Effector memory CD4-positive, alpha-beta T cell (primary cell): ENCODE measurements at places on chromosomes 12 and 14.

GRCh38 chr12:103677905-103678304, 90.8 kb downstream of the STAB2 start:
- no peak for DNase-seq

DNA sequence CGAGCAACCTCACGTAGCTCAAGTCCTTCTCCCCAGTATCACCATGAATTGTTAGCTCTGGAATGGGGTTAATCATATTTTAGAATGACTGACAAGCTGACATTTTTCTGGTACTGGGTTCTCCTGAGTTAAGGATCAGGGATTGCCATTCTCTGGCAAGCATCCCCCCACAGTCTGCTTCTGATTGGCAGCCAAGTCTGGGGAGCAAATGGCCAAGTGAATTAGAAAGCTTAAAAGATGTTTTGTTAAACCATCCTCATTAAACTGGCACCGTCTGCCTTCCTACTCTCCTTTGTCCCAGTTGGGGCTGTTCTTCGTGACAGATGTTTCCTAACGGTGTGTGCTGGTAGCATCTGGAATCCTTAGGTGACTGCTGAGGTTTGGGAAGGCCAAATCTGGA, 17.2 kb upstream of the CISTR start:
- DNase-seq: no peak

DNA sequence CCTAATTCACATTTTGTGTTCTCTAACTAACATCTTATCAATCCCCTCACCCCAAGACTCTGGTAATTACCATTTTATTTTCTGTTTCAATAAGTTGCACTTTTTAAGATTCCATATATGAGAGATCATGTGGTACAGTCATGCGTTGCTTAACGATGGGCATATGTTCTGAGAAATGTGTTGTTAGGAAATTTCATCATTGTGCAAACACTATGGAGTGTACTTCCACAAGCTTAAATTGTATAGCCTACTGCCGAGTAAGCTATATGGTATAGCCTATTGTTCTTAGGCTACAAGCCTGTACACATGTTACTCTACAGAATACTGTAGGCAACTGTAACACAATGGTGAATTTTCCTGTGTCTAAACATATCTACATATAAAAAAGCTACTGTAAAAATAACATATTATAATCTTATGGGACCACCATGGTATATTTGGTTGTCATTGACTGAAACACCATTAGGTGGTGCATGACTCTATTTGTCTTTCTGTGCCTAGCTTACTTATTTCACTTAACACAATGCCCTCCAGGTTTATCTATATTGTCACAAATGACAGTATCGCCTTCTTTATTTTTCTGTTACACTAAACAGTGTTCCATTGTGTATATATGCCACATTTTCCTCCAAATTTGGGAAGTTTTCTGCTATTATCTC, 473.4 kb upstream of the LMO3 start:
- no peak for DNase-seq

- no peak for DNase-seq
Measured at GRCh38 chr12:127583041-127583440, 683.9 kb upstream of the TMEM132C start.

- DNase-seq: no peak
Measured at GRCh38 chr14:61813096-61813606, 50.9 kb downstream of the SNAPC1 start.

DNA sequence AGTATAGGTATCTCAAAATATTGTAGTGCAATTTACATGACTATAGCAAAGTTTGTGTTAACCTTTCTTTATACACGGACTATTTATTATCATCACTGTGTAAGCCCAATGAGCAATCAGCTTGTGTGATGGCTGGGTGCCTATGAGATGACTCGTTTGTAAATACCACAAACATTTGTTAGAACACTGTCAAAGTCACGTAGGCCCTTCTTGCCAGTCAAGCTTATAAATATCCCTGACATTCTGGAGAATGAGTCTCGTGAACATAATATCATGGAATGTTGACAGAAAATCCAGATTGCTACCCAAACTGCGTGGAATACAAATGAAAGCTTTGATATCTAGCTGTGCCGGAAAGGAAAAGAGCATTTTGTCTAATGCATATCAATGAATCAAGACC, 648.3 kb upstream of the MDGA2 start:
- DNase-seq: no peak

DNA sequence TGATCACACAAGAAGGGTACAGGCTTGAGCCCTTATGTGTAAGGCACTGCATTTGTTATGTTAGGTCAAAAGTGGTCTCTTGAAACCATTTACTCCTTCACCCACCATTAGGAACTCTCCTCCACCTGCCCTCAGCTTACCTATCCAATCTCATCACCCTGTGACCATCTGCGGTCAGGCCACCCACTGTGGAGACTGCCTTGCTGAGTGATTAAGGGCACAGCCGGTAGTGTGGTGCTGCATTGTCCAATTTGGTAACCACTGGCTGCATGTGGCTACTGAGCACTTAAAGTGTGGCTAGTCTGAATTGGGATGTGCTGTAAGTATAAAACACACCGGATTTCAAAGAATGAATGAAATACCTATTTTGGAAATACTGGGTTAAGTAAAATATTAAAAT, 177.1 kb upstream of the PARP11 start:
- DNase-seq: no peak

- no peak for DNase-seq
Measured at GRCh38 chr12:88309546-88309945, 167.4 kb downstream of the TMTC3 start.

GRCh38 chr12:5451251-5451650, 19.3 kb downstream of the NTF3 start:
- no peak for DNase-seq

- no peak for DNase-seq
Measured at GRCh38 chr14:79369359-79370332, 841.7 kb downstream of the DIO2 start.

DNA sequence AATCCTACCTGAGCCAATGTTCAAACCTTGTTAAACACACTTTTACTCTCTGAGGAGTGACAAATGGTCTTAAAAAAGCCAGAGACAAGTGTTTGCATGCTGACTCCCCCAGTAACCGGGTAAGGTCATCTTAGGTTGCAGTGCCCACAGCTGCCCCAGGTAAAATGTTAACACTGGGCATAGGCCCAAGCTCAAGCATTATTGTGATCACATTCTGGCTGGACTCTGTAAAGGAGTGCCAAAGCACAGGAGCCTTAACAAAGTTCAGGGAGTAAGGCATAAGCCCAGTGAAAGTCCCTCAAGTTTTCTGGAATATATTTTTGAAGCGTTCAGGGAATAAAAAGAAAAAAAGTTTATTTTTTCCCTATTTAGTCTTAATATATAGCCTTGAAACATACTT, 8.6 kb downstream of the EDDM3A start:
- DNase-seq: no peak

DNA sequence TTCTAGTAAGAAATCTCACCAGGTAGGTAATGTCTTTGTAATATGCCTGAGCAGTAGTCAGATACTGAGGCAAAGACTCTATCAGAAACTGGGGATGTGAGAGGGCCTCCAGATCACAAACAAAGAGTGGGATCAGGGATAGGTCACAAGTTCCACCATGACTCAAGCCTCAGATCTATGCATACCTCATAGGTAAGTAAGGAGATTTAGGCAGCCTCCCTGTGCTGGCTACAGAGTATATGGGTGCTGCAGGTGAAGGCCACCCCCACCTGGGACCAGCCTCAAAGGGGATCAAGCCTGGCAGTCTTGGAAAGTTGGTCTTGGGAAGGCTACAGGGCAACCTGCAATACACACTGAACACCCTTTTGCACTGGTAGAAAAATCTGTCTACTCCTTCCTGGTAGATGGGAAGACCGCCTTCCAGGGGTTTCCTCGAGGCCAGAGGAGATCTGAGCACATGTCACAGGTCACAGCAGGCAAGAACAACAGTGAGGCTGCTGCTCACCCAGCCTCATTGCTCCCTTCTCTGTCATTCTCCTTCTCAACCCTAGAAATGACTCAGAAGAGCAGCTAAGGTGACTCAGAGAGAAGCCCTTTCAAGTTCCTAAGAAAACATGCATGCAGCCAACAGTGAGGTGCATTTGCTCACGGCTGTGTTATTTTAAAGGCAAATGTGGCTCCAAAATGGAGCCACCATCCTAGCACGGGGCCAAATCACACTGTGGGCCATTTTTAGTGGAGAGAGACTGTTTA, 143.4 kb upstream of the CDKN3 start:
- no peak for DNase-seq

DNA sequence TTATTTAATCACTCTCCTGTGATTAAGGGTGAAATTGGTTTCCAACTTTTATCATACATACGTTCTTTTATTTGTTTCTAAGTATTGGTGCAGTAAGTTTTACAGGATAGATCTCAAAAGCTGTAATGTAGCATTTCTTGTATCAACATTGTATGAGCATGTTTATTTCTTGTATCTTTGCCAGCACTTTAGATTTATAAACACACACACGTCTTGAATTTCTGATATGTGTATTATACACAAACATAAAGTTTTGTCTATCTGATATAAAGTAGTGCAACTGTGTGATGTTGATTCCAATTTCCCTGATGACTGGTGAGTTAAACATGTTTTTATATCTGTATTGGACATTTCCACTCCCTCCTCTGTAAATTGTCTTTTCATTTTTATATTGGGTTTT, 134.7 kb downstream of the NOVA1 start:
- DNase-seq: no peak

DNA sequence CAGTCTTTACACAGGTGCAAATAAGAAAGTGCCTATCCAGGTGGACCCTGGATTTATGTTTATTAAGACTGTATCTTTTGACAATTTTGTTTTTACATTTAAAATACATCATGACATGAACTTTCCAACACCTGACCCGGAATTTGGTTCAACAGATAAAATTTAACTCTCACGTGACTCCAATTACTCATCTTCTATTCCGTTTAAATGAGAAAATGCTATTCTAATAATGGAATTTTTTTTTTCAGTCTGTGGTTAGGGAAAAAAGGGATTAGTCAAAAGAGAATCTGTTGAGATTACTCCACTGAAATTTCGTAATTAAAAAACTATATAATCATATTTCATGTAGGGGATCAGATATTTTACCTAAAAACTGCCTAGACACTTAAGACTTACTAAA, 11.1 kb downstream of the VPS37B start:
- DNase-seq: no peak

DNA sequence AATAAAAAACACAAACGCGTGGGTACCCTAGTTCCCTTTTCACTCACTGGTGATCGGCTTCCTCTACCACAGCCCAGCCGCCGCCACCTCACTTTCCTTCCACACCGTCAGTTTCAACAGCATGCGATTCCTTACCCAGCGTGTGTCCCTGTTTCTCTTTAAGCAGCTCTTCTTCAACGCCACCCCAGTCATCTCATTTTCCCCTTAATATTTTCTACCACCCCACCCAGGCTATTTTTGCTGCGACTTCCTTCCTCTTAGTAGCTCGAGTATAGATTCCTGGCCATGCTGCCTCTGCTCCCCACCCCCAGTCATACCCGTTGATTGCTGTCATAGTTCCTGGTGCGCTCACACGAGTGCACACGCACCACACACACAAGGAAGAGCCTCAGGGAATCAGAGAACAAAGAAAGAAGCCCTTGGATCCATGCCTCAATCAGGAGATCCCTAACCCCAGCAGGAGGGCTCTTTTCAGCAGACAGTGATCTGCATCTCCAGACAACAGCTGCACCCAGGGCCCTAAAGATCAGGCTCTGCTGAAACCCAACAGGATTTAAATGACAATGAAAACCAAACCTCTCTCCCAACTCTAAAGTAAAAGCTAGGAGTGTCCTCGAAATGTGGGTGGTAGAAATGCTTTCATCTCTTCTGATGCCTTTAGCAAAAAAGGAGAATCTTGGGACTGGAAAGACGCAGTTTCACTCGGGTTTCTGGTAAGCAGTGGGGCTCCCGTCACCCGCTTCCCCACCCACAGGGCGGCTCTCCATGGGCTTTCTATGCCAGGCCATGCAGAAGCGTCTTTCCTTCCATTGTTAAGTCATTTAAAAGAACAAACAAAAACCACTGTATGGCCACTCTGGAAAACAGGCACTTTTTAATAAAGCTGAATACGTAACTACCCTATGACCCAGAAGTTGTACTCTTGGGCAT, 23.8 kb downstream of the VPS37B start:
- no peak for DNase-seq

- DNase-seq: peak; percentile 58
Measured at GRCh38 chr14:94129111-94129757, at the start of gene IFI27L2. Gene IFI27L2, minus strand, starts transcription at chr14:94129604. Its CDS starts 40 bp downstream, at chr14:94129564.

DNA sequence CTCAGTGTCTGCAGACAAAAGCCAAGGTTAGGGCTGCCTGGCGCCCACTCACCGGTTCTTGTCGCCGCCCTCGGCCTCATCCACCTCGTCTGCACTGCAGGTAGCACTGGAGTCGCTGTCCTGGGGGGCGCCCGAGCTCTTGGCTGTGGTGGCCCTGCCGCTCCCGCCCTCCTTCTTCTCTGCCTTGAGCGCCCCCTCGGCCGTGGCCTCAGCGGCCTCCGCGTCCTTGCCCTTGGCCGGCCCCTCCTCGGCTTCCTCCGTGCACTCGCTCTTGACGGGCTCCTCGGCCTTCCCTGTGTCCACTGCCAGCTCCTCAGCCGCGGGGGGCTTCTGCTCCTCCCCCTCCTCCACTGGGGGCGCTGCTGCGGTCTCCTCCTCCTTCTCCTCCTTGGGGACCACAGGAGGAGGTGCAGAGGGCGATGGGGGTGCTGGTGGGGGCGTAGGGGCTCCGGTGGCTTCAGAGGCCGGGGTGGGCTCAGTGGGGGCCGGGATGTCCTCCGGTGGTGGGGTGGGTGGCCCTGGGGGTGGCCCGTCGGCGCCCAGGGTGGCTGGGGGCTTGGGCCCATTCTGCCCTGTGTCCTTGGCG, 77.2 kb downstream of the RFLNA start:
- no peak for DNase-seq

- DNase-seq: no peak
Measured at GRCh38 chr12:28320353-28320752, 130.1 kb downstream of the CCDC91 start.

GRCh38 chr14:22482782-22483553, 106.1 kb downstream of the DAD1 start:
- no peak for DNase-seq

GRCh38 chr12:95185854-95186253, 31.4 kb downstream of the FGD6 start:
- no peak for DNase-seq

DNA sequence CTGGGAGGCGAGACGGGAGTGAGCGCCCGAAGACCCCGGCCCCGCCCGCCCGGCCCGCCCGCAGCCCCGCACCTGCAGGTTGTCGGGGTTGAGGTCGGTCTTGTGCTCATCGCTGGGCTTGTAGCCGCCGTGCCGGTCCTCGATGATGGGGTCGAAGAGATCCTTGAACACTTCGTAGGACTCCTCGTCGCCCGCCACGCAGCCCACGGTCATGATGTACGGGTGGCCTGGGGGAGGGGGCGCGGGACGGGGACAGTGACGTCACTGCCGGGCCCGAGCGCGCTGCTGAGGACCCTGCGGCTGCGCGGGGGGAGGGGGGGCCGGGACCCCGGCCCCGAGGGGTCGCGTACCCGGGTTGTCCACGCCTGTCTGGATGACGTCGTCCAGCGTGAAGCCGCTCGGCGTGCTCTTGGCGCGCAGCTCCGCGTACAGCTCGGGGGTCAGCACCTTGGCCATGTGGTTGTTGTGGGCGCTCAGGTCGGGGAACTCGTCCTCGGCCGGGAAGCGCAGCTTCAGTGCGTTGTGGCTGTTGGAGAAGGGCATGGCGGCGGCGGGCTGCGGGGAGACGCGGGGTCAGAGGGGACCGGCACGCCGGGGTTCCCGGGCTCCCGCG, 573 bp downstream of the CKB start:
- DNase-seq: no peak
